MG63 (cell line): ENCODE measurements at places on chromosomes 6 and 20. TPM values are rescaled to one million over a fixed set of nuclear protein-coding genes. Genes with fewer than 3 reads are reported as not detected.

The SLC22A2 gene
- not detected in 2 replicates for total RNA-seq

The DST gene
- 16.7 and 19.7 TPM in 2 replicates for total RNA-seq

The COL12A1 gene
- total RNA-seq, result 37.5 and 50.4 TPM in 2 replicates

The TFAP2D gene
- not detected in 2 replicates for total RNA-seq

The RFX6 gene
- total RNA-seq, result not detected in 2 replicates

The OR2B6 gene
- total RNA-seq, result not detected in 2 replicates

The KIZ gene
- total RNA-seq, result 4.8 and 11.2 TPM in 2 replicates

The MOXD1 gene
- 1.9 and 2.9 TPM in 2 replicates for total RNA-seq

The DLK2 gene
- 1.5 TPM in 1 of 2 replicates, not detected in the other for total RNA-seq
